Natural killer cell treated with Interleukin-12 subunit alpha and Interleukin-12 subunit beta and Interleukin-15 and Interleukin-18, amount 100 ng/mL, for 72 hours (primary cell): ENCODE measurements at places on chromosomes 12 and 14. TPM values are rescaled to one million over a fixed set of nuclear protein-coding genes. Genes with fewer than 3 reads are reported as not detected.

ANKRD33 gene
- not detected for total RNA-seq

NXPH4 gene
- not detected for total RNA-seq

TMTC3 gene
- 8.6 TPM for total RNA-seq

GXYLT1 gene
- total RNA-seq = 12.2 TPM

CMKLR1 gene
- 0.26 TPM for total RNA-seq

DNA sequence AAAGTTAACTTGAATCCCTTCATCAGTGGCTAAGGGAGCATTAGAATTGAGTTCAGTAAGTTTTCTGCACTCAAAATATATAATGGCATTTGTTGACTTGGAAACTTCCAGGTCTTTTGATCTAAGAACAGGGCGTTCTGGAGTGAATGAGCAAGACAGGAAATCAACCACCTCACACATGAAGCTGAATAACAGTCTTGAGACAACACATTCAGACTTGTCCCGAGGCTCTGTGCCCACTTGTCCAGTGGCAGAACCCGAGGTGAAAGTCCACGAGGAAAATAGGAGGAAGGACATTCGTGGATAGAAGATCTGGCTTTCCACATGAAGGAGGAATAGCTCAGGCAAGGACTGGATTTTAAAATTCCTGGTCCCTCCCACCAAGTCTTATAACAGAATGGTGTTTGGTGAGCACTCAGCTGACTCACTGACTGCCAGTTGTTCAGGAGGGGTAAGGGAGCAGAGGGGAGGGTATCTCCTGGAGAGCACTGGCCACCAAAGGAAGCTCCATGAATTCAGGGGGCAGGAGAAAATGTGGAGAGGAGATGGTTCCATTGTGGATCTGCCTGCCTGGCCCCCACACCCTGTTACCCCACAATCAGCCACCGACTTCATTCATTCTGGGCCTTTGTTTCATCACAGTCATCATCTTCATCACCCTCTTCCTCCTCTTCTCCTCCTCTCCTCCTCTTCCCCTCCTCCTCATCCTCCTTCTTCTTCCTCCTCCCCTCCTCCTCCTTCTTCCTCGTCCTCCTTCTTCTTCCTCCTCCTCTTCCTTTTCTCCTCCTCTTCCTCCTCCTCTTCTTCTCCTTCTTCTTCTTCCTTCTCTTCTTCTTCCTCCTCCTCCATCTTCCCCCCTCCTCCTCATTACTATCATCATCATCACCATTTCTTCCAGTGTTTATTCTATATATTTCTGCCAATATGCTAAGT lies 620.1 kb downstream of the MED13L start:
- DNase-seq = no peak

DNA sequence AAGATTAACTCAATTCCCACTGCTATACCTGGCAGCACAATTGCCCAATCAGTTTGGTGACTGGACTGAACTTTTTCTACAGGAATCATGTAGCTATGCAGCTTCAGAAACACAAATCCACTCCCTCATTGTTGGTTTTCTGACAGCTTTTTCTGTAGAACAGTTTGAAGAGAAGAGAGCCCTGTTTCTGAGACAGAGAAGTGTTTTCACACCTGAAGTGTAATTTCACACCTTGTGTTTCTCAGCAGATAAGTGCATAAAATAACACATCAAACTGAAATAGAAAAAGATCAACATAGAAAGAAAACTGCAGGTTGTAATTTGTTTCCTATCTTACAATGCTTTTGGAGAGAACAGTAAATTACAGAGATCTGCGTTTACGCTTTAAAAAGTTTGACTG lies 335.6 kb downstream of the SNAPC1 start:
- DNase-seq = no peak

DNA sequence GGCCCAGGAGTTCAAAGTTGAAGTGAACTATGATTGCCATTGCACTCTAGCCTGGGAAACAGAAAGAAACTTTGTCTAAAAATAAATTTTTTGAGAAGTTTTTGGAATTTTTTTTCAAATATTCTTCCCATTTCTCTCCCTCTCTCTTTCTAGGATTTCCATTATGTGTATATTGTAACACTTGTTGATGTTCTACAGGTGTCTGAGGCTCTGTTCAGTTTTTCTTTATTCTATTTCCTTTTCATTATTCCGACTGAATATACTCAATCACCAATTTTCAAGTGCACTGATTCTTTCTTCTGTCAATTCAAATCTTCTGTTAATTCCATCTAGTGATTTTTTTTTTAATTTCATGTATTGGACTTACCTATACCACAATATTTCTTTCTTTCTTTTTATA lies 48.3 kb upstream of the SLC6A15 start:
- no peak for DNase-seq

- no peak for DNase-seq
Observed at GRCh38 chr12:22993609-22994315, 368.8 kb downstream of the ETNK1 start.

DNA sequence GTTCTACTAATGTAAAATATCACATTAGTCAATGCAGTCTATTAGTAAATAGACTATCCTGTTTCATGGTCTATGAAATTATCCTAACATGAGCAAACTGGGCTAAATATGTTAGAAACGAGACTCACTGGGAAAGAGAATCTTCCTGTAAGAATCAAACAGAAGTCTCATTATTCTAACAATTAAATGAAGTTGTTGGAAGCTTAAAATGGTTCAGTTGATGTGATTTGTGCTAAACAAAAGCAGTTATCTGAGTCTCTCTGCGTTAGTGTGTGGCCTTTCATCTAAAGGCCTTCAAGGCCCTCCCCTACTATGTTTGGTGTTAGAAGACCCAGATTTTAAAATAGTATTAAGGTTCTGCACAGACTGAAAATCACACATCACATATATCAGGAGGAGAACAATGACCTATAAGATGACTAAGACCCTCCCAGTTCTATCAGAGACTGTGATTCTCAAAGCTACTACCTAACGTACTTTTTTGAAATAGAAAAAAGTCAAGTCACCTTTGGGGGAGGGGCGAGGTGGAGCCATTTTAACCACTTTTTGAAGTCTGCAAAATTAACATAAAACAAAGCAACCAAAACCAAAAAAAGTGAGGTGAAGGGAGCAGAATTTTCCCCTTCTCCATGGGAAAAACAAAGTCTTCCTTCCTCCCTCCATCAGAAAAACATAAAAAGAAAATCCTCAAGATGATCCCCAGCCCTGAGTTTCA lies 82.3 kb downstream of the DENND5B start:
- no peak for DNase-seq
